Activated T-helper 1 cell treated with anti-CD3 and anti-CD28 coated beads, Interleukin-2, amount 50 U/mL, for 16 hours (primary cell): ENCODE measurements at places on chromosomes 2 and 18.

GRCh38 chr2:119008108-119008507 lies 66.1 kb downstream of the MARCO start:
- DNase-seq, result no peak

DNA sequence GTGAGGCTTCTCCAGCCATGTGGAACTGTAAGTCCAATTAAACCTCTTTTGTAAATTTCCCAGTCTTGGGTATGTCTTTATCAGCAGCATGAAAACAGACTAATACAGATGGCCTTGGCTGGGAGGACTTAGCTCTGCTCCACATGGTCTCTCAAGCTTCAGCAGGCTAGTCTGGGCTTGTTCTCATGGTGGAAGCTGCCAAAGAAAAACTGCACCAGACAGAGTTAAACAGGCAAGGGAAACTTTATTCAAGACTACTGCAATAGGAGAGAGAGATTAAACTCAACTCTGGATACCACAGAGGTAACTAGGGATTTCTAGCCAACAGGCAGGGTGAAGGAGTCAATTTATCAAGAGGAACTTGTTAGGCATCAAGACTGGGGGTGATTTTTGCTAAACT lies 142.1 kb downstream of the CABLES1 start:
- no peak for DNase-seq

DNA sequence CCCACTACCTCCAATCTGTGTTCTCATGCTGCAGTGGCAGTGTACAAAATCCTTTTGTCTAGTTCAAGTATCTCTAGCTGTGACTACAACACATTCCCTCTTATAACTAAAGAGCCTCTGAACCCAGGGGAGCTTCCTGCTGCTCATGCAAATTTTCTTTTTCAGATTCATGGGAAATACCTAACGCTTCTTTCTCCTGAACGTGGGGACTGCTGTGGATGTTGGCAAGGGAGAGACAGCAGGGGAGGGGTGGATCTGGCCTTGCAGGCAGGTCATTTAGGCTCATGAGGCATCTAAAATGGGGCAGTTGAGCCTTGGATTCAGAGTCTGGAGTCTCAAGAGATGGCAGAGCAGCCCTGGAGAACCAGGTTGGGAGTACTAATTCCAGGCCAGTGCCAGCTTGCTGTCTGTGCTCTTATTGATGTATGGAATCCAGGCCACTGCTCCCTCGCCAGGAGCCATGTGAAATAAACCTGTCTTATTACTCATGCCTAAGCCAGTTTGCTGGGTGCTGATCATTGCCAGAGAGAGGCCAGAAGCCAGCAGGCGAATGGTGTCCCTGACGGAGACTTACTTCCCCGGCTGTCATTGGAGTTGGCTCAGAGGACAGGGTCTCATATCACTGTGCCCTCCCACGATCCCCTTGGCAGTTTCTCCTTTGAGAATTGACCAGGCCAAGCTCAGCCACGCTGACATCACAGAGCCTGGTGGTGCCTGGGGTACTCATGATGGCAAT lies 29.2 kb upstream of the TNP1 start:
- DNase-seq, result no peak

DNA sequence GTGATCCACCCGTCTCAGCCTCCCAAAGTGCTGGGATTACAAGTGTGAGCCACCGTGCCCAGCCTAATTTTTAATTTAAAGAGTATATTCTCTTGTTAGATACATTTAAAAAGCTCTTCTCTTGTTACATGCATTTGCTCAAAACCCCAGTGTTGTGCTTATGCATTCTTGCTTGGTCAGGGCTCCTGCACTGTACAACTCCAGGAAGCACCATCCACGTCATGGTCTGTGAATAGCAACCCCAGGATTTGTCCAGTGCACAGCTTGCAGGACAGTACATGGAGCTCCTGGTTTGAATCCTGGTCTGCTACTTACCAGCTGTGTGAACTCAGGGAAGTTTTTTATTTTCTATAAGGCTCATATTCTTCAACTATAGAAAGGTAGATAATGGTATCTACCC lies 80.8 kb downstream of the MDH1 start:
- no peak for DNase-seq

- DNase-seq, result no peak
Measured at GRCh38 chr2:23409248-23409647, 24.3 kb downstream of the KLHL29 start.
